Esophagus muscularis mucosa (tissue), 4 donors: ENCODE measurements at places on chromosomes 3 and 15. TPM values are rescaled to one million over a fixed set of nuclear protein-coding genes. Genes with fewer than 3 reads are reported as not detected.

DNA sequence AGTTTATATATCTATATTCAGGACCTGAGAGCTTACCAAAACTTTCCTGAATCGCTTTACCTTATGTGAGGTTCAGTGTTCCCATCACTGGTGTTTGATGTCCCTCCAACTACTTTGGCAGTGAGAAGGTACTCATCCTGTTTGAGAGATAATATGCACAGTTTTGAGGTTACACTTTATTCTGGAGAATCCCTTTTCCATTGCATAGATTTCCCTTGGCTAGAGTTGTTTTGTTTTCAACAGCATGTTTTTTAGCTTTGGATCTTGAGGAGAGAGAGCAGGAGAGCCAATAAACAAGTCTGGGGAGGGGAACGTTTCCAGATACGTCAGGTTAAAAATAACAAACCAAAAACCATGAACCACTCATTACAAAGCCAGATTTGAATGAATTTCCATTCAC is 33.6 kb downstream of the CD200 start:
- no peaks in the 10 kb centered on the region for H3K27me3 ChIP-seq
- H3K27ac ChIP-seq: peak overlapping the region; percentile 30
- no peak overlapping the region for H3K4me3 ChIP-seq
- H3K36me3 ChIP-seq: no peaks in the 10 kb centered on the region
- H3K4me1 ChIP-seq: no peaks in the 10 kb centered on the region
- no peak for DNase-seq

GRCh38 chr15:81152799-81153198 is 18.7 kb downstream of the CFAP161 start:
- H3K4me3 ChIP-seq: no peak overlapping the region
- DNase-seq: peak; percentile 57
- H3K27me3 ChIP-seq: no peaks in the 10 kb centered on the region
- no peaks in the 10 kb centered on the region for H3K4me1 ChIP-seq
- H3K27ac ChIP-seq: no peak overlapping the region

The C3orf80 gene
- total RNA-seq: 0.26 TPM

The DNAH12 gene
- under 0.01 TPM for total RNA-seq

DNA sequence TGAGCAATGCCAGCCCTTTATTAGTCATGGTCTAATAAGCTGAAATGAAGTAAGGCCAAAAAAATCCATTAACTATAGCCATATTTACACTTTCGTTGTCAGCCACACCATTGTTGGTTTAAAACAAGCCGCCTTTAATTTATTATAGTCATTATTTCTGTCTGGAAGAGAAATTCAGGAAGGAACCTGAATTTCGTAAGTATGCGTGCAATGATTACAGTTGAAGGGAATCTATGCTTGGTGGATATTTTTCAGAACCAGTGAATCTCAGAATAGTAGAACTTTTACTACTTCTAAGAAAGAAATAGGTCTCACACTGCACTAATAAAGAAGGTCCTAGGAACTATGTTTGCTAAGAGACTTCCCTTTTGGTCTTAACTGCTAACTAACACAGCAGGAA is 59.1 kb downstream of the FAM43A start:
- H3K4me1 ChIP-seq: peaks cover 2% of the 10 kb centered on the region
- no peak overlapping the region for H3K4me3 ChIP-seq
- H3K27me3 ChIP-seq: no peaks in the 10 kb centered on the region
- no peaks in the 10 kb centered on the region for H3K36me3 ChIP-seq

DNA sequence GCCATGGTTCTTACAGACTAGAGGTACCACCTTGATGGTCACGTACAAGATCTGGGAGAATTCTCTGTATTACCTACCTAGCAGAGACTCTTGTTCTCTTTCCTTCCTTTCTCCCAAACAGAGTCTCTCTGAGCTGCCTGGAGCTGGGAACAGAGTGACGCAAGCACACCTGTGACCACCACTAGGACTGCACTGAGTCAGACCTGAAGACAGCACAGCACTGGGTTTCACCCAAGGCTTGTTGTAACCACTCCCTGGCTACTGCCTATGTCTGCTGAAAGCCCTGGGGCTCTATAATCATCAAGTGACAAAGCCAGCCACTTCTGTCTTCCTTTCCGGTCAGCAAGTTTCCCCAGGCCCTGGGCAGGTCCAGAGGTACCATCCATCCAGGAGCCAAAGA is 293.3 kb upstream of the CNTN4 start:
- H3K27ac ChIP-seq: no peak overlapping the region
- no peaks in the 10 kb centered on the region for H3K36me3 ChIP-seq
- no peaks in the 10 kb centered on the region for H3K4me1 ChIP-seq

GRCh38 chr3:42213417-42213816 is 52.6 kb downstream of the CCK start:
- no peak for DNase-seq
- H3K4me1 ChIP-seq: peaks cover 11% of the 10 kb centered on the region
- peaks cover 90% of the 10 kb centered on the region for H3K36me3 ChIP-seq
- no peak overlapping the region for H3K4me3 ChIP-seq

The RNU5B-1 gene
- total RNA-seq: not detected

DNA sequence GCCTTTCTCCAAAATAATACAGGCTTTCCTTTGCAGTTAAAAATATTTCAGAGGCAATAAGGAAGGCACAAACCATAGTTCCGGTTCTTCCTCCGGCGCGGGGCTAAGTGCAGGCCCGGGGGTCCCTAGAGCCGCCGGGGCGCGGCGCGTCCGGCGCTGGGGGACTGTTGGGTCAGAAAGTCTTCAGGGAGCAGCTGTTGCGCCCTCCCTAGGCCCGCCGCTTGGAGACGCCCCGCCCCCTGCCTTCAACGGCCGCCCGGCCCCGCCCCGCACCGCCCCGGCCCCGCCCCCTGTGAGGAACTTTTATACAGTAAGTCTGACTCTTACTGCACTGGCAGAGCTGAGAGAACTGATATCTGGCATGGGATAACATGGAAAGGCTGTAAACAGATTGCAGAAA is 283.1 kb upstream of the ARL6 start:
- H3K4me1 ChIP-seq: no peaks in the 10 kb centered on the region
- no peak overlapping the region for H3K27ac ChIP-seq
- no peak overlapping the region for H3K4me3 ChIP-seq
- no peaks in the 10 kb centered on the region for H3K27me3 ChIP-seq

The GOLGA8O gene
- total RNA-seq: not detected

GRCh38 chr3:165144271-165144670 is 51.9 kb downstream of the SLITRK3 start:
- no peak overlapping the region for H3K4me3 ChIP-seq
- no peaks in the 10 kb centered on the region for H3K36me3 ChIP-seq
- H3K27ac ChIP-seq: no peak overlapping the region
- no peak for DNase-seq

The NAALADL2 gene
- 20.3 TPM for total RNA-seq

DNA sequence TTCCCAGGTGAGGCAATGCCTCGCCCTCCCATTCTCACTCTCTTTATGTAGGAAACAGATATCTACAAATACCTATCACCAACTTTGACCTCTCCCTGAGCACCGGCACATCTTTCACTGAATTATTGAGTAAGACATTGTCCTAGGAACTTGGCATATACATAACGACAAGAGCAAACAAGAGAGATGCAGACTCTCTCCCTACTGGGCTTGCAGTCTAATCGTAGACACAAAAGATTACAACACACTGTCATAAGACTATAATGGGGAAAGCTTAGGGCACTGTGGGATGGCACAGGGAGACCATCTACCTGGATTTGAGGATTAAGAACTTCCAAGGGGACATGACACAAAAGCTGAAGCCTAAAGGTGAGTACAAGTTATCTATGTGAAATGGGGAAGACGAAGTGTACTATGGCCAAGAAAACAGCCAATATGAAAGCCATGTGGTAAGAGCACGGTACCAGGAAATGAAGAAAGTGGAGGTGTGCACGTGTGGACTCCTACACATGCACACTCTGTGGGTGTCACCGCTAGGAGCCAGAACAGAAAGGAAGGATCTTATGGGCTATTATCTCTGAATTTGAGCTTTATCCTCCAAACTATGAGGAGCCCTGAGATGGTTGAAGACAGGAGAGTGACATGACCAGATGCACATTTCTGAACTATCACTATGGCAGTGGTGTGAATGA is 218.8 kb upstream of the STRIT1 start:
- no peak for DNase-seq
- no peaks in the 10 kb centered on the region for H3K27me3 ChIP-seq
- no peak overlapping the region for H3K27ac ChIP-seq

The GLDN gene
- total RNA-seq: 9.9 TPM

DNA sequence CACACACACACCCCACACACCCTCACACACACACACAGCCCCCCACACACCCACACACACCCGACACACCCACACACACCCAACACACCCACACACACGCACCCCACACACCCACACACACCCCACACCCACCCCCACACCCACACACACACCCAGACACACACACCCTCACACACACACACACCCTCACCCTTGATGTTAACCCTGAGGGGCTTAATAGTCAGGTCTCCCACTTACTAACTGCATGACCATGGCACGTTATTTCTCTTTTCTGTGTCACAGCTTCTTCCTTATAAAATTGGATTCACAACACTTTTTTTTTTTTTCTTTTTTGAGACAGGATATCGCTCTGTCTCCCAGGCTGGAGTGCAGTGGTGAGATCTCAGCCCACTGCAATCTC is 2.8 kb downstream of the GRM2 start:
- H3K4me1 ChIP-seq: peaks cover 13% of the 10 kb centered on the region
- peaks cover 6% of the 10 kb centered on the region for H3K36me3 ChIP-seq
- H3K27me3 ChIP-seq: no peaks in the 10 kb centered on the region
- DNase-seq: no peak

GRCh38 chr3:105821433-105821832 is 47.4 kb downstream of the CBLB start:
- no peak overlapping the region for H3K27ac ChIP-seq
- H3K4me3 ChIP-seq: no peak overlapping the region
- peaks cover 7% of the 10 kb centered on the region for H3K36me3 ChIP-seq
- peaks cover 35% of the 10 kb centered on the region for H3K4me1 ChIP-seq
- H3K27me3 ChIP-seq: no peaks in the 10 kb centered on the region
- no peak for DNase-seq

DNA sequence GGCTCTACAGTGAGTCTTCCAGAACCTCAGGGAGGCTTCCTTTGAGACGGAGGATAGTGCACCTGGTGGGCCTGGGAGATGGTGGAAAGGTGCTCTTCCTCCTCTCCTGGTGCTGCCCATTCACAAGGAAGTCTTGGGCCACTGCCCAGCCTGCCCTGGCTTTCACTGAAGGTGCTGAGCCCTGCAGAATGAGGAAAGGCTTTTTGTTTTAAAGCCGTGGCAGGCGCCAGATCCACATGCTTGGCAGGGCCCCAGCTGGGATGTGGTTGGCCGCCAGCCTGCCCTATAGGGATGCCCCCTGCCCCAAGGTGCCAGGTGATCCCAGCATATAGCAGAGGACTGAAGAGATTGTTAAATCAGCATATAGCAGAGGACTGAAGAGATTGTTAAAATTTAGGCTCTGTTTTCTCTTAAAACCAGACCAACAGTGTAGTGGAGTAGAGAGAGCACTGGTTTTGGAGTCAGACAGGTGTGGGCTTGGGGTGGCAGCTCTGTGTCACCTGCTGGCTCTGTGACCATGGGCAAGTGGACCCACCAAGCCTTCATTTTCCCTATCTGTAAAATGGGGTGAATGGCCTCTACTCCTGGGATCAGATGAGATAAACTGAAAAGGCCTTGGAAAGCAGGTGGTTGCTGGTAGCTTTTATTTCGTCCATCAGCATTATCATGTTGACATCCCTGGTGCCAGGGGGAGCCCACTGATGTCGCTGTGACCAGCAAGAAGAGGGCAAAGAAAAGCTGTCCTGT is 53.3 kb downstream of the SLC6A6 start:
- H3K27ac ChIP-seq: peak overlapping the region; percentile 85
- no peaks in the 10 kb centered on the region for H3K27me3 ChIP-seq
- H3K4me1 ChIP-seq: peaks cover 67% of the 10 kb centered on the region
- H3K36me3 ChIP-seq: peaks cover 6% of the 10 kb centered on the region
- DNase-seq: no peak

DNA sequence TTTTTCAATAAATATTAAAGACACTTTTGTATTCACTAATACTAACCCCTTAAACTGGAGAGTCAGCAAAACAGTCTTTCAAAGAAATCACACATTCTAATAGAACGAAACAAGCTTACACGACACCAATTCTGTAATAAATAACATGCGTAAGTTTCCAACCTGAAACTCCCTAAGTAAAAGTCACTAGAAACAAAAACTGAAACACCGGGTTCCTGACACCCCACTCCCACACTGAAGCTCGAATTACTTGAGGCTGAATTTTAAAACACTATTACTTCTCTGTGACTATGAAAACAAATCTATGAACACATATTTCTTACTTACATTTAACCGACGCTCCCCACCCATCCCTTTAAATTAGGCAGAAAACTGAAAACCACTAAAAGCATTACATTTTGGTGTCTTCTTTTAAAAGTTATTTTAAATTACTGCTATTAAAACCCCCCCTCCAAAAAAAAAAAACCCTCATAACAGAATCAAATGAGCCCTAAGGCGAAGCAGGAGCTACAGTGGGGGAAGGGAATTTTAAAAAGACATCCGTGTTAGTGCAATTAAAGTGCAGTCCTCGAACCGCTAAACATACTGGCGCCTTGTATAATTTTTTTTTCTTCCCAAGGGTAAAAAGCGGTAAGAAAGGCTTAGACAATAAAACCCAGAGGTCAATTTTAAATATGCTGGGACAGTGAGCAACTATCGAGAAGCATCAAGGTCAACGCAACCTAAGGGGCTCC is 878 bp downstream of the SPPL2A start:
- peaks cover 48% of the 10 kb centered on the region for H3K4me1 ChIP-seq
- peak overlapping the region; percentile 80 for H3K4me3 ChIP-seq
- DNase-seq: no peak
- H3K27ac ChIP-seq: peak overlapping the region; percentile 99
- H3K27me3 ChIP-seq: no peaks in the 10 kb centered on the region

DNA sequence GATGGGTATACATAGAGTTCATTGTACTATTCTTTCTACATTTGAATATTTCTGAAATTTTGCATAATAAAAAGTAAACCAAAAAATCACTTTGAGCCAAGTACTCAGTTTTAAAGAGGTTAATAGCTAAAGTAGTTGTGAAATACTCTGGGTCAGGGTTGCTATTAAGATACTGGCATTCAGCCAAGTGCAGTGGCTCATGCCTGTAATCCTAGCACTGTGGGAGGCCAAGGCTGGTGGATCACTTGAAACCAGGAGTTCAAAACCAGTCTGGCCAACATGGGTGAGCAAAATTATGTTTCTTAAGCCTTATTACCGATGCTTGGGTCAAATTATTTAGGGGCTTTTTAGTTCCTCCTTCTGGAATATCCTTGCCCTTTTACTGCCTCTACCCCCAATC is 122.0 kb upstream of the MELTF start:
- H3K27ac ChIP-seq: no peak overlapping the region
- H3K4me3 ChIP-seq: no peak overlapping the region
- no peaks in the 10 kb centered on the region for H3K4me1 ChIP-seq
- no peaks in the 10 kb centered on the region for H3K27me3 ChIP-seq

GRCh38 chr3:125019271-125019670 is 36.5 kb downstream of the HEG1 start:
- DNase-seq: no peak
- H3K4me3 ChIP-seq: no peak overlapping the region
- H3K27me3 ChIP-seq: no peaks in the 10 kb centered on the region
- no peak overlapping the region for H3K27ac ChIP-seq
